RPMI7951 (cell line): ENCODE measurements at places on chromosomes 12 and 14.

DNA sequence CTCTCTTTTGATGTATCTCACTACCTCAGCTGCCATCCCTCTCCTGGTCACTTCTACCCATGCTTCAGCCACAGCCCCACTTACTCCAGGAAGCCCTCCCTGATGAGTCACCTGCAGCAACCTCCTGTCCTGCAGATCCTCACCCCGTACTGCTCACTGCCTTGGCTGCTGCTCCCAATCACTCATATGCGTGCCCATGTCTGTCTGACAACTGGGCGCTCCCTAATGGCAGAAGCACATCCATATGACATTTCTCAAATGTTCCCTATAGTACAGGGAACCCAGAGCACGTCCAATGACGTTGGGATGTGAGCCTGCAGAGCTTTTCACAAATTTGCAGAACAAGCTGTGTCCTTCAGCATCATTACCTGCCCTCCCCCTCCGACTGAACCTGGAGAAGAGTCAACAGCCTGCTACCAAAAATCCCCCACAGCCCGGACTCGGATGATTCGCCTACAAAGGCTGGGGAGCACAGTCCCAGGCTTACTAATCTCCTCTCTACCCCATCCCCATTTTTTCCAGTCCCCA, 90.0 kb downstream of the SINHCAF start:
- DNase-seq = no peak

- no peak for DNase-seq
Measured at GRCh38 chr14:102387086-102387485, 24.3 kb downstream of the TECPR2 start.

DNA sequence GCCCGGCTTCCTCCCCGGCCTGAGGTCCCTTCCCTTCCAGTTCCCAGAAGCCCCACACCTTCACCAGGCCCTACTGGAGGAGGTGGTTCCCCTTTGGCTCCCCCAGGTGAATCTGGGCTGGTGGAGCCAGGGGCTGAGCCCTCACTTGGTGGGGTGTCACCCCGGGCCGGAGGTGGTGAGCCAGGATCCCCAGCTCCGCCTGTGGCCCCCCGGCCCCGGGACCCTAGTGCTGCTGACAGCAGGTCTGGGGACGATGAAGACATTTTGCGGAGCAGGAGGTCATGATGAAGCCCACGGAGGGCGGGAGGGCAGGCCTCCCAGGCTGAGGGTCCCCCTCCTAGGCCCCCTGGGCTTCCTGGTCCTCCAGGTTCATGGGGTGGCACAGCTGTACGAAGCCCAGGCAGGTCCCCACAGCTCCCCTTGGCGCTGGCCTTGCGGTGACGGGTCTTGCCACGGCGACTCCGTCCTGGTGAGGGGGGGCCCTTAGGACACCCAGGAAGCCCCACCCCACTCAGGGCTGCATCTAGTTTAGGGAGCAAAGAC, 16.6 kb downstream of the MAP3K12 start:
- DNase-seq = no peak

DNA sequence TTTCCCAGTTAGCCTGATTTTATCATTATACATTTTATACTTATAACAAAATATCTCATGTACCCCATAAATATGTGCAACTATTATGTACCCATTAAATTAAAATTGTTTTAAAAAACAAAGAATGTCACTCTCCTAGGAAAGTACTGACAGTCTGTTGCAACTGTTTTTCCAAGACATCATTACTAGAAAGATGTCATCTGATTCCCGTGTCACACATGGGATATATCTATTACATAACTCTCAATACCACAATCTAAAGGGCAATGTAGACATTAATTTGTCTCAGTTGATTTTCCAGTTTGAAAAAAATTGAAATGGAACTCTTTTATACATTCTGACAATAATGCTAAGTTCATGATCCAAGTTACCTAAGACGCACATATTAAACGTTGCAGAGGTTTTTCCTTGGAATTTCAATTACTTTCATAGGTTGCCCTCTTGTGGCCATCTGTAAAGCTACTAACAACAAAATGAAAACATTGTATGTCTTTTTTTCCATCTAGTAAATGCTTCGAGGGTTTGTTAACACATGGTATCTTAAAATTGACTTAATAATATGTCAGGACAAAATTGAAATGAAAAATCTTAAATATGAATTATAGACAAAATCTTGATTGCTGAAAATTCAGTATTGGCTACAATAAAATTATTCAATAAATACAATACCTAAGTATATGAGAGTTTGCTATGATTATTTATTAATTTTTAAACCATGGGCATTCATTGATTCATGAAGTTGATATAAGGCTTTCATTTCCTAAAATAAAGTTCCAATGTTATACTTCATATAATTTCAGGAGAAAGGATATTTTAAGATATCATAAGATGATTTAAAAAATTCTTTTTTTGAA, 131.6 kb downstream of the PPFIA2 start:
- peak; percentile 35 for DNase-seq

- DNase-seq = no peak
Measured at GRCh38 chr12:124605150-124605882, 37.9 kb upstream of the NCOR2 start.

- no peak for DNase-seq
Measured at GRCh38 chr12:121620333-121620891, 5.9 kb upstream of the ORAI1 start.

GRCh38 chr12:51937926-51938325, 13.6 kb upstream of the ACVR1B start:
- no peak for DNase-seq

- DNase-seq = peak; percentile 36
Measured at GRCh38 chr12:42426746-42427145, 100.8 kb downstream of the PPHLN1 start.

DNA sequence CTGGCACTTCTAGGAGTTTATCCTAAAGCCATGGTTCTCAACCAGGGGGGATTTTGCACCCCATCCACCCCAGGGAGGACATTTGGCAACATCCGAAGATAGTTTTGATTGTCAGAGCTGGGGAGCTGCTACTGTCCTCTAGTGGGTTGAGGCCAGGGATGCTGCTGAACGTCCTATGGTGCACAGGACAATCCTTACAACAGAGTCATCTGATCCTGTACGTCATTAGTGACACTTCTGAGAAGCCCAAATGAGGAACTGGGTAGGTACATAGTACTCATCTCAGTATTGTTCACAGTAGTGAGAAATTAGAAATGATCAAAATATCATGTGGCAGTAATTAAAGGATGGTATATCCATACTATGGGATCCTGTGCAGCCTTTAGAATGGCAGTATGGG, 185.1 kb downstream of the CHST11 start:
- no peak for DNase-seq

DNA sequence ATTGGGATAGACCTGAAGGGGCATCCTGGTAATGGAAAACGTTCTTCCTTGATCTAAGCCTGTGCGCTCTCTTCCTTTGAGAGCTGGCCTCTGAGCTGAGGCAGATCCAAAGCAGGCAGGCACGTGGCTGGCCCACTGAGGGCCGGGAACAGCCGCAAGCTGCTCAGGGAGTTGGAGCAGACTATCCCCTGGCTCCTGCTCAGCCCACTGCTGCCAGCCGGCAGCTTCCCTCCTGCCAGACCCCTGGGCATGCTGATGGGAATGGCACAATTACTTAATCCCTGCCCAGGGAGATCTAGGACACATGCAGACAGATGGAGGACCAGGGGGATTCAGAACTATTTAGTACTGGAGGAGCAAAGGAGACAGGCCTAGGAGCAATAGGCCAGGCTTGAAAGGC, 14.4 kb downstream of the NEUROD4 start:
- no peak for DNase-seq

GRCh38 chr14:74955229-74956026, at the start of gene PGF:
Gene PGF (minus strand): TSS chr14:74955597. CDS start chr14:74955242, 355 bp downstream.
- DNase-seq = peak; percentile 49

GRCh38 chr14:101446387-101446969, 114.8 kb upstream of the DIO3 start:
- no peak for DNase-seq

- DNase-seq = no peak
Measured at GRCh38 chr14:76431538-76431937, 55.6 kb downstream of the ESRRB start.

DNA sequence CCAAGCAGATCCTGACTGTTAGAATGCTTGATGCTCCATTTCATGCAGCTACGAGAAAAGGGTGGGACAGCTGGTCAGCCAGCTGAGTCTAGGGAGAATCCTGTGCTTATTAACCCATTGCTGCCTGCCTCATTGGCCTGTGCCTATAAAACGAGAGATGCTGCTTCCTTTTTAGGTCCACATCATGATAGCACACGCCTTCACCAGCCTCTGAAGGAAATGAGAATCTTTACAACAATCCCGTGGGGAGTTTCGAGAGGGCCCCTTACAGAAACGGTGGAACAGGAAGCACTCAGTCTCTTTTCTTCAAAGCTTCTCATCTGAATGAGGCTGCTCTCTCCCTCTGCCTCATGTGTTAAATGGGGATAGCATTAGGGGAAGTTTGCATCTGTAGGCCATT, 147.3 kb upstream of the RFLNA start:
- DNase-seq = no peak

GRCh38 chr12:116539905-116540482, 19.2 kb upstream of the MAP1LC3B2 start:
- peak; percentile 80 for DNase-seq

DNA sequence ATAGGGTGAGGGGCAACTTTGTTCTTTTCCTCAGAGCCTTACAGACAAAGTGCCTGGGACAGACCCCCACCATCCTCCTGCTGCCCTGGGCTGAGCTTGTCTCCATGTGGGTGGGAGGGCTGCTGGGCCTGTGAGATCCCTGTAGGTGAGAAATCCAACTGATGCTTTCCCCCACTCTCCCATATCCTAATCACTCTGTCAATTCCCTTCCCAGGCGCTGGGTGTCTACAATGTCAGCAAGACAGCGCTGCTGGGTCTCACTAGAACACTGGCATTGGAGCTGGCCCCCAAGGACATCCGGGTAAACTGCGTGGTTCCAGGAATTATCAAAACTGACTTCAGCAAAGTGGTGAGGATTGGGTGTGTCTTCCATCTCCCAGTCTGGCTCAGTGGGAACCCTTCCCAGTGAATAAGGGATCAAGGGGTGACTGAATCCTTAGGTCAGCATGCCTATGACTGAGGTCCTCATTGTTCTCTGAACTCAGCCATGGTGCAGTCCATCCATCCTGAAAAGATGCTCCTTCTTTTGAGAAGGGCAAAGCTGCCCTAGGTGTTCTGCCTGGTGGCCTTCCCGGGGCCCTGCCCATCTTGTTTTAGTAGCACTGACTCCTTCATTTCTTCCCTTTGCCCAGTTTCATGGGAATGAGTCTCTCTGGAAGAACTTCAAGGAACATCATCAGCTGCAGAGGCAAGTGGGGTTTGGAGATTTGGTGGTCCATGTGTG, 8.2 kb downstream of the DHRS2 start:
- no peak for DNase-seq

- no peak for DNase-seq
Measured at GRCh38 chr12:58347188-58347587, 405.8 kb downstream of the ATP23 start.

- DNase-seq = no peak
Measured at GRCh38 chr12:104012331-104012730, 37.7 kb downstream of the GLT8D2 start.

DNA sequence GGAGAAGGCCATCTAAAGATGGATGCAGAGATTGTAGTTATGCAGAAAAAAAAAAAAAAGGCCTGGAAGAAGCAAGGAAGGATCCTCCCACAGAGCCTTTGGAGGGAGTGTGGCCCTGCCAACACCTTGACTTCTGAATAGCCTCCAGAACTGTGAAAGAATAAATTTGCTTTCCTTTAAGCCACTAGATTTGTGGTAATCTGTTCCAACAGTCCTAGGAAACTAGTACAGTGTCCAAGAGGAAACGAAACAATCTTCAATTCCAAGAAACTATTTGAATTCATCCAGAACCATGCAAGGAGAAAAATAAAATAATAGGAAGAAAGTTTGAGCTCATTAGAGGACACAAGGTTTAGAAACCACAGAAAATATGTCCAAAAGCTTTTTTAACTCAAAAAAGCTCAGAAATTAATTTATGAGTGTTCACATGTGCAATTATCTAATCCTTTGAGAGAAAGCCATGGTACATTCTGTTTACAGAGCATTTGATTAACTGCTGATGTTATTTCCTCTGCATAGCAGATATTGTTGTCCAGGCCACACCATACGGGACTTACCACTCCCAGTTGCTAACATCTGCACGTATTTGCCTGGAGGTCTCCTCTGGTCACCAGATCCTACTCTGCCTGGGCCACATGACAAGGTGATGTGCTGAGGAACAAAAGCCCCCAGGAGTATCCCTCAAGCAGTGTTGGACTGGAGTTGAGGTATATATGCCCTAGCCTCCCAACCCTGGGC, 30.0 kb upstream of the STAB2 start:
- no peak for DNase-seq

- no peak for DNase-seq
Measured at GRCh38 chr12:28967426-28967825, 181.7 kb upstream of the FAR2 start.

DNA sequence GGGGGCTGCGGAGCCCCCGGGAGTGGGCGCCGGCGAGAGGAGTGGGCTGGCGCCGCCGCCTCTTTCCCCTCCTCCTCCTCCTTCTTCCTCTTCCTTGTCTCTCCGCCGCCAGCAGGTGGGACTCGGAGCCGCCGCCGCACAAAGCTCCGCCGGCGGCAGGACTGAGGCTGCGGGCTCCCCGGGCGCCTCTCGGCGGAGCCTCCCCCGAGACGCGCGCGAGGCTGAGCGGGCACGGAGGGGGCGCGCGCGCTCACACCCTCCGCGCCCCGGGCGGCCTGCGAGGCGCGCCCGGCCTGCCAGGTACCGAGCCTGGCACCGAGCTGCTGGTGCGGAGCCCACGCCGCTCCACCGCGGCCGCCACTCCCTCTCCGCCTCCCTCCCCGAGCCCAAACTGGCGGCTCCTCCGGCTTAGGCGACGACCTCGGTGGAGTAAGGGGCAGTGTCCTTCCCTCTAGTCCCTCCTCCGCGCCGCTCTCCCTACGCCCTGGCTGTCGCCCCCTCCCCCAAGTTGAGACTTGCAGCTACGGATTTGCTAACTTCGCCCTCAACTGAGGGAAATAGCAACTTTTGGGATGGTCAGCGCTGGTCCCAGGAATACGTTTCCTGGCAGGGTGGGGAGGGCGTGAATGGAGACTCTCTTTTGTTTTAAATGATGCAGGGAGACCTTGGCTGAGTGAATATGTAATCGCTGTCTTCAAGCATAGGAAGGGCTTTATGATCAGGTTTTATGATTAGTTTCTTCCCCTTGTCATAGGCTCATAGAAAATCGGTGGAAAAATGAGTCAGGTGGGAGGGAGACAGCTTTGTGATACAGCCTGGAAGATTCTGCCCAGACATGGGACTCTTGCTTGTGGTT, 199.5 kb upstream of the CAND1 start:
- DNase-seq = peak; percentile 7

- DNase-seq = peak; percentile 70
Measured at GRCh38 chr14:99192028-99192621, 79.9 kb downstream of the BCL11B start.

- DNase-seq = peak; percentile 51
Measured at GRCh38 chr12:57765003-57765697, 1.7 kb downstream of the CYP27B1 start.
